ENCODE measurements at places on chromosomes 7 and 10. TPM values are rescaled to one million over a fixed set of nuclear protein-coding genes. Genes with fewer than 3 reads are reported as not detected.

The DEPP1 gene
- total RNA-seq = 160 TPM

DNA sequence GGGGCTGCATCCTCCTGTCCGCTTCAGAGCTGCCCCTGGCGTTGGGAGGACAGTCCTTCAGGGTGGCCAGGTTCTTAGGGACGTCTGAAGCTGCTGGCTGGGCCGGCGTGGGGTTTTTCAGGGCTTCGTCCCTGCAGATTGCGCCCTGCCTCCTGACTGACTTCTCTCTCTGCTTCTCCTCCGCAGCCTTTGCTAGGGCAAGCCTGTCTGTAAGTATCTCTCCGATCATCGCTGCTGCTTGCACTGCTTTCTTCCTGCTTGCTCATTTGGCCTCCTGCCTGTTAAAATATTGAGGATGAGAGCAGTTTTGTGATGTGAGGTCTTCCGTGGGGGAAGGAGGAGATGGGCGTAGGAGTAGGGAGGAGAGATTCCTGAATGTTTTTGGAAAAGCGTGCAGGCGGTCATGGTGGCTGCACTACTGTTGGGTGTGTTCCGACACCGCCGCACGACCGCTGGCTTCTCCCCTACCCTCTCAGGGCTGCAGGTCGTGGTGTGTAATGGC lies 25.3 kb downstream of the PFKFB3 start:
- no peak for DNase-seq

- DNase-seq = no peak
These were observed 3.1 kb downstream of the GAD2 start for GRCh38 chr10:26219676-26220075.

DNA sequence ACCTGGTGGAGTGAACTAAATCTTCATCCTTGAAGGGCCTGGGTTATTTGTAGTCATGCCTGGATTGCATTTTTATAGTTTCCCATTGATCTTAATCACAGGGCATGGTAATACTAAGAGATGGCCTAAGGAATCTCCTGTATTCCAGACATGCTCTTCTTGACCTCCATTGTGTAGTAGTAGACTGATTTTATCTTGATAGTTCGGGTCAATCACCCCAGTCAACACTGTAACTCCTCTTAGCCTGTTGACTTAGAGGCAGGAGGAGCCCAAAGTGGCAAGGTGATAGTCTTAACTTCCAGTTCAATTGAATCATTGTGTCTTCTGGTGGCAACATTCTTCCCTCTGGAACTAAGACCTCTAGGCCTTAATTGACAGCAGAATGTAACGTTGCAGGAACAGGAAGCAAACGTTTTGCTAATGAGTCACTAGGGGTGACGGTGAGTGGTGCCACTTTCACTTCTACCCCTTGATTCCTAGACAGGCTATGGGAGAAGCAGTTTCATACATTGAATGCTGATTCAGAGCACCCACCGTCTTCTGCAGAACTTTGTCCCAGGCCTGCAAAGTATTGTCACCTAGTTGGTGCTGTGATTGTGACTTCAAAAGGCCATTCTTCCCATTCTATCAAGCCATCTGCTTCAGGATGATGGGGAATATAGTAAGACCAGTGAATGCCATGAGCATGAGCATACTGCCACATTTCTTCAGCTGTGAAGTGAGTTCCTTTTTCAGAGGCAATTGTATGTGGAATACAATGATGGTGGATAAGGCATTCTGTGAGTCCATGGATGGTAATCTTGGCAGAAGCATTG lies 24.0 kb upstream of the PAPSS2 start:
- no peak for DNase-seq

- DNase-seq = no peak
These were observed 165.6 kb downstream of the TPK1 start for GRCh38 chr7:144670218-144670617.

- DNase-seq = no peak
These were observed 408.0 kb downstream of the HGF start for GRCh38 chr7:81361769-81362312.

The MTG1 gene
- 33.0 TPM for total RNA-seq

- DNase-seq = no peak
These were observed 38.2 kb downstream of the RPS24 start for GRCh38 chr10:78071857-78072179.

DNA sequence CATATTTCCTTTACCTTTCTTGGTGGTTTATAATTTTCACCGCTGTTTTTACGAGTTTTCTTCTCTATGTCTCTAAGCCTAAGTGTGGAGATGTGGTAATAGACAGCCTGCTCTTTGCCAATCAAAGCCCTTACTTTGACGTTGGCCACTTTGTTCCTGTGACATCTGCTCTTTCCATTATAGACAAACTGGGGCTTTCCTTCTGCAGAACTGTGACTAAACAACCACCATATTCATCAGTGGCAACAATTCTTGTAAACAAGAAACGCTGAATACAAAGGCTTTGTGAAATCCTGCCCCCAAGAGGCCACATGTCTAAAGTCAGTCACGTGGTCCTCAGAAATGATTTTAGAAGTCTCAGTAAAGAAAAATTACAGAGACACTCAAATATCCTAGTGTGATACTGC lies 59.6 kb upstream of the CAPZA2 start:
- DNase-seq = no peak

The VIPR2 gene
- total RNA-seq = 4.5 TPM

- DNase-seq = no peak
These were observed 1.7 kb upstream of the NEURL1 start for GRCh38 chr10:103491729-103492364.

DNA sequence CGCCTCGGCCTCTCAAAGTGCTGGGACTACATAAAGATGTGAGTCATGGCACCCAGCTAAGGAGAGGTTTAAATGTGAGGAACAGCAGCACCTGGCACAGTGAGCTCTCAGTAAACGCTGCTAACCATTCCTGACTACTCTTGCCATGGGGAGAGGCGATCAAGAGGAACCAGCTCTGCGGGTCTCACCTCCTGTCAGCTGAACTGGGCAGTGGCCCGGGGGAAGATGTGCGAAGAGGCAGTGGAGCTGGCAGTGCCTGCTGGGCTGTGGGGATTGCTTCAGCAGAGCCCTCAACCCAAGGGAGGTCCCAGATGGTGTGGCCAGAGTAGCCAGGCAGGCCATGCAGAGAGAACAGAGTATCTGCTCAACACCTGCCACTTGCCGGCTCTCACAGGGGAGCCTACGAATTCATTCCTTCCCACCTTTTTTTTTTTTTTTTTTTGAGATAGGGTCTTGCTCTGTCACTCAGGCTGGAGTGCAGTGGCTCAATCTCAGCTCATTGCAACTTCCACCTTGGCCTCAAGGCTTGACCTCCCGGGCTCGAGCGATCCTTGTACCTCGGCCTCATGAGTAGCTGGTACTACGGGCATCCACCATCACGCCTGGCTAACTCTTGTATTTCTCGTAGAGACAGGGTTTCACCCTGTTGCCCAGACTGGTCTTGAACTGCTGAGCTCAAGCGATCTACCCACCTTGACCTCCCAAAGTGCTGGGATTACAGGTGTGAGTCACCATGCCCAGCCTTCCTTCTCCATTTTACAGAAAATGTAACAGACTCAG lies 6.8 kb downstream of the POLM start:
- DNase-seq = no peak

DNA sequence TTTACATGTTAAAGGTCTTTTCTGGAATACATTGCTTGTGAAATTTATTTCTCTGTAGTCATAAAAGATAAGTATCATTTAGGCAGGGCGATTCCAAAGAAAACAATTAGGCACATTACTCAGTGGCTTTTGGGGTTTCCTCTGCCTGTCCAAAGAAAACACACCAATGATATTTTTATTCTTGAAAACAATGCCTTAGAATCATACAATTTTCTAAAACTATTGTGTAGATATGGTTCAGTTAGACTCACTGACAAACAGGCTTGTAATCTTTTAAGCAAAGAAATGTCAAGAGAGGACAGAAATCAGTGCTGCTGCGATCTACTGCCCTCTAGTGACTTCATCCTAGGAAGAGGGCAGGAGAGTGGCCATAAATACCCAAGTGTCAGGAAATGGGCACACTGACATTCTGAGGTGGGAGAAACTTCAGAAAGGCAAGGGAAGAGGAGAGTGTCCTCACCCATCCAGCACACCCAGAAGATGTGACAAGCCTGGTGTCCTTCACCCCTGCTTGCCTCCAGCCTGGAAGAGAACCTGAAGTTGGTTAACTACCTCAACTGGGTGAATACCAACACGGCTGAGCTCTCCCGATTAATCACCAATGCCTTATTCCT lies 120.5 kb downstream of the GALNT11 start:
- DNase-seq = no peak

DNA sequence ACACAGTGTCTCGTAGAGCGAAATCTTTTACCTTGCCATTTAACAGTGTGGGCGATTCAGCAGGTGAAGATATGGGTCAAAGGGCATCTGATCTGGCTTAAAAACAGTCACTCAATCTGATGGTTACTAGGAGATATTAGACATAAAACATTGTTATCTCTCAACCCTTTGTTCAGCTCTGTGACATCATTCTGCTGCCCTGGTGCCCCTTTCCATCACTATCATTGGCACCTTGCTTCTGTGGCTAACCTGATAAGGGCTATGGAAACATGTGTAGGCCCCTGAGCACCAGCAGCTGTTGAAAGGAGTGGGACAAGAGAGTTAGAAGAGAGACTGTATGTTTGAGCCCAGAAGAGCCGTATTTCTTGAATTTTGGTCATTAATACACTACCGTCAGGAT lies 650.3 kb downstream of the PHTF2 start:
- DNase-seq = no peak

DNA sequence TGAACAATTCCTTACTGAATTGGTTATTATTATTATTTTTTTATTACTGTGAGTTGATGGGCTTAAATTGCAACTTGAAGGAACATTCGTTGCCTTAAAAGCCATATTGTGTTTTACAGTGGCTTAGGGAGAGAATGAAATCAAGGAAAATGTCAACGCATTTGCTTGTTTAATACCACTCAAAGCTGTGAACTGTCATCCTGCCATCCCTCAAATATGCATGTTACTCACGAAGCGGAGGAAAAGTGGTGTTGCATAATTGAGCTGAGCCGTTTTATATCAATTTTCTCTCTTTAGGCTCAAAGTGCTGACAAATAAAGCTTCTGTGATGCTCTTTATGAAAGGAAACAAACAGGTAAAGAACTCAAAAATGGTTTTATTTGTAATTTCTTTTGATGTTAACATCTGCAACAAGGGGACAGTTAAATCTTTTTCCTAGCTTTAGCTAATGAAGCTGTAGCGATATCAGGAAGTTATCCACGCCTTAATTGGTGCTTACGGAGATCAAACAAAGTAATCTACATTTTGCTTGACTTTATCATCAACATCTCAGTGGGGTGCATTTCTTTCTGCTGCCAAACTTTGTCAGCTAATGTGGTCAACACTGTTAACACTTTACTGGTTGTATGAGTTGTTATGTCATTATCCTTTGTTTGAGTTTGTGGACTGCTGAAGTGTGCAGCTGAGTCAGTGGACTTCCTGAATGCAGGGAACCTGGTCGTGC lies 33.1 kb downstream of the GLRX3 start:
- DNase-seq = no peak

DNA sequence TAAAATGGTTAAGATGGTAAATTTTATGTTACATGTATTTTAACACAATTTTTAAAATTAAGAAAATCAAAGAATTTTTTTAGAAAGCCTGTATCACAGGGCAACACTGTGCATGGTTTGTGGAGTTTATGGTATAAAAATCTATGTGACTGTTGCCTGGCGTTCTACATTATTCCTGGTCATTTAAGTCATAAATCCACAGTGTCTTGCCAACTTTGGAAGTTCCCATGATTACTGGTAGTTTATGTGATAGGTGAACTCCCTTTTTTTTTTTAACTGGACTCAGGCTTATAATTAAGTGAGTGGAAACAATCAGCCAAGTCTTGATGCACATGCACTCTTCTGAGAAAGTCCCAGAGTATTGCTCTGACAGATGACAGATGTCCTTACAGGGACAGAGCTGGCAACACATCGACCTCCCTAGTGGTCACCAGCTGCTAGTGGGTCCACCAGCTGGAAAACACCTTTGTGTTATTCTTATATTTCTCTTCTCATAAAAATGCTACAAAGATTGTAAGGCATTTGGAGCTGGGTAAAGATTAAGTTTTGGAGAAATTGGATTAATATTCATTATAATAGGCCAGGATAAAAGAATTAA lies 8.8 kb upstream of the STN1 start:
- DNase-seq = no peak

All from upper lobe of right lung (tissue), 1 donor.